Osteoblast (primary cell): ENCODE measurements at places on chromosomes 6 and 20. TPM values are rescaled to one million over a fixed set of nuclear protein-coding genes. Genes with fewer than 3 reads are reported as not detected.

CFAP61 gene
- total RNA-seq, result not detected in 2 replicates

TRAPPC3L gene
- under 0.01 and 0.29 TPM in 2 replicates for total RNA-seq

CST3 gene
- 169 and 229 TPM in 2 replicates for total RNA-seq

RPRD1B gene
- 21.5 and 29.3 TPM in 2 replicates for total RNA-seq

GPR6 gene
- not detected in 2 replicates for total RNA-seq

HLA-A gene
- 268 and 292 TPM in 2 replicates for total RNA-seq

SRC gene
- total RNA-seq, result 22.1 and 22.4 TPM in 2 replicates

HDGFL1 gene
- not detected in 2 replicates for total RNA-seq

DPPA5 gene
- not detected in 2 replicates for total RNA-seq

SLC22A23 gene
- total RNA-seq, result 16.2 and 18.1 TPM in 2 replicates

ZC2HC1B gene
- total RNA-seq, result not detected in 2 replicates

POLR1C gene
- total RNA-seq, result 28.6 and 29.5 TPM in 2 replicates

SRF gene
- total RNA-seq, result 17.7 and 20.6 TPM in 2 replicates

- peak overlapping the region; percentile 7 for H3K4me3 ChIP-seq
- no peaks in the 10 kb centered on the region for H3K36me3 ChIP-seq
- H3K27ac ChIP-seq, result no peak overlapping the region
- DNase-seq, result peak; percentile 77
These were observed 23.9 kb downstream of the EDN1 start for GRCh38 chr6:12313992-12314589.

DNA sequence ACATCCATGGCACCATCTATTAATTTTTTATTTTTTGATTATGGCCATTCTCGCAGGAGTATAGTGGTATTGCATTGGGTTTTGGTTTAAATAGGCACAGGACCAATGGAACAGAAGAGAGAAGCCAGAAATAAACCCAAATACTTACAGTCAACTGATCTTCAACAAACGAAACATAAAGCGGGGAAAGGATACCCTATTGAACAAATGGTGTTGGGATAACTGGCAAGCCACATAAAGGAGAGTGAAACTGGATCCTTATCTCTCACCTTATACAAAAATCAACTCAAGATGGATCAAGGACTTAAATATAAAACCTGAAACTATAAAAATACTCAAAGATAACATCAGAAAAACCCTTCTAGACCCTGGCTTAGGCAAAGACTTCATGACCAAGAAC lies 25.3 kb upstream of the RUNX2 start:
- no peaks in the 10 kb centered on the region for H3K4me1 ChIP-seq
- no peak for DNase-seq
- H3K4me3 ChIP-seq, result no peak overlapping the region
- H3K27me3 ChIP-seq, result no peaks in the 10 kb centered on the region
- no peaks in the 10 kb centered on the region for H3K36me3 ChIP-seq

DNA sequence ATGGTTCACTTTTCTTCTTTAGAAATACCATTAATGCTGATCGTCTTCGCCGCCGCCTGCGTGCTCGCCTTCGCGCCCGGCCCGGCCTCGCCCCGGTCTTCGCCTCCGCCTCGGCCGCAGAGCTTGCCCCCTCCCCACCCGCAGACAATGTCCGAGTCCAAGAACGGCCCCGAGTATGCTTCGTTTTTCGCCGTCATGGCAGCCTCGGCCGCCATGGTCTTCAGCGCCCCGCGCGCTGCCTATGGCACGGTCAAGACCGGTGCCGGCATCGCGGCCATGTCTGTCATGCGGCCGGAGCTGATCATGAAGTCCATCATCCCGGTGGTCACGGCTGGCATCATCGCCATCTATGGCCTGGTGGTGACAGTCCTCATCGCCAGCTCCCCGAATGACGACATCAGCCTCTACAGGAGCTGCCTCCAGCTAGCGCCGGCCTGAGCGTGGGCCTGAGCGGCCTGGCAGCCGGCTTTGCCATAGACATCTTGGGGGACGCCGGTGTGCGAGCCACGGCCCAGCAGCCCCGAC lies 4.8 kb upstream of the PRPH2 start:
- peak overlapping the region; percentile 72 for H3K4me3 ChIP-seq
- DNase-seq, result peak; percentile 68
- H3K36me3 ChIP-seq, result no peaks in the 10 kb centered on the region

DNA sequence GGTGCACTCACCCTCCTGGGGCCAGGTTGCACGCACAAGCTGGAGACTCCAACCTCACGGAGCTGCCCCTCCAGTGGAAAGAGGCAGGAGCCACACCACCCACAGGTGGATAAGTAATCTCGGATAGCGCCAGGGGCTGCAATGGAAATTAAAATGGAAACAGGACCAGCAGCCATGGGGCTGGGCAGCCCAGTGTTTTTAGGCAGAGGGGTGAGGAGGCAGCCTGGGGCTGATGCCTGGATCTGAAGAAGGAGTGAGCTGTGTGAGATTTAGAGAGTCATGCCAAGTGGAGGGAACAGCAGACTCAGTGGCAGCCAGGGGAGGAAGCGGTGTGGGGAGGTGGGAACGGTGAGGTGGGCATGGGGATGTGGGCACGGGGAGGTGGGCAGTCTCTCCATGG lies 275.6 kb downstream of the SMOC2 start:
- no peak overlapping the region for H3K4me3 ChIP-seq
- no peak overlapping the region for H3K27ac ChIP-seq
- no peak for DNase-seq
- no peaks in the 10 kb centered on the region for H3K27me3 ChIP-seq
- no peaks in the 10 kb centered on the region for H3K36me3 ChIP-seq

DNA sequence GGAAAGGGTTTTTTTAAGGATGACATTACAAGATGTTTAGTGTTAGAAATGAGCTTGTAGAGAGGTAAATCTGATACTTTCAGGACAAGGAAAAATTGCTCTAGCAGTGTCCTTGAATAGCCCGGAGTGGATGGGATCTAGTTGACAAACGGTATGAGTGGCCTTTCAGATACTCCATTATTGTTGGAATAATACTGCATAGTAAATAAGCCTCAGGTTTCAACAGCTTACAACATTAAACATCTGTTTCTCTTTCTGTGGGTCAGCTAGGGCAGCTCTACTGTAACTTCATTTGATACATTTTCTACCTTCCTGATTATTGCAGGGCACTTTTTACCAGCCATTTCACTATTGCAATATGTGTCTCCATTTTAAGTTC lies 118.0 kb downstream of the B3GAT2 start:
- H3K36me3 ChIP-seq, result no peaks in the 10 kb centered on the region
- DNase-seq, result no peak
- peaks cover 5% of the 10 kb centered on the region for H3K4me1 ChIP-seq
- H3K4me3 ChIP-seq, result no peak overlapping the region
- H3K27me3 ChIP-seq, result no peaks in the 10 kb centered on the region

DNA sequence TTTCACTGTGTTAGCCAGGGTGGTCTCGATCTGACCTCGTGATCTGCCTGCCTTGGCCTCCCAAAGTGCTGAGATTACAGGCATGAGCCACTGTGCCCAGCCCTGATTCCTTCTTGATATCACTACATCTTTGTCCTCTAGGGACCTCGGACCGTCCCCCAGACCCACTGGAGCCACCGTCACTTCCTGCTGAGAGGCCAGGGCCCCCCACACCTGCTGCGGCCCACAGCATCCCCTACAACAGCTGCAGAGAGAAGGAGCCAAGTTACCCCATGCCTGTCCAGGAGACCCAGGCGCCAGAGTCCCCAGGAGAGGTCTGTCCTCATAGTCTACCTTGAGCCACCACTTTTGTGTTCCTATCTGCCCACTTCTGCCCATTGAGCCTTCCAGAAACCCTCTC lies 14.6 kb downstream of the MAVS start:
- no peak overlapping the region for H3K4me3 ChIP-seq
- no peaks in the 10 kb centered on the region for H3K27me3 ChIP-seq
- no peak for DNase-seq
- no peak overlapping the region for H3K27ac ChIP-seq

- no peak overlapping the region for H3K4me3 ChIP-seq
- no peaks in the 10 kb centered on the region for H3K36me3 ChIP-seq
- DNase-seq, result no peak
- H3K27ac ChIP-seq, result no peak overlapping the region
- no peaks in the 10 kb centered on the region for H3K27me3 ChIP-seq
These were observed 57.6 kb downstream of the GTF2H5 start for GRCh38 chr6:158225767-158226166.

DNA sequence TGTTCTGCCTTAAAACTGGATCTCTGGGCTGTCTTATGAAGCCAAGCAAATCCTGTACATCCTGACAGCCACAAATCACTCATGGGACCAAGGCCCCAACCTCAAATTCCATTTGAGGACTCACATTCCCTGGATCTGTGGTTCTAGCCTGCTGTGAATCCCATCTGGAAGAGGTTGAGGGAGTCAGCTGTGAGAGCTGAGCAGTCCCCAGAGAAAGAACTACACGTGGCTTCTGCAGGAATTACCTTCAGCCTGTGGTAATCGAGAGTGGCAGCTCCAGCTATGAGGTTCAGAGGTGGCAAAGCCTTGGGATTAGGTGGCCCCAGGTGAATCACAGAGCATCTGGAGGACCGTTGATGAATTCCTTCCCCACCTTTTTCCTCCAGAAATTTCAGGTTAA lies 245.2 kb downstream of the SLC24A3 start:
- H3K36me3 ChIP-seq, result no peaks in the 10 kb centered on the region
- no peak overlapping the region for H3K4me3 ChIP-seq
- no peak for DNase-seq
- peaks cover 4% of the 10 kb centered on the region for H3K4me1 ChIP-seq
- H3K27me3 ChIP-seq, result no peaks in the 10 kb centered on the region

GRCh38 chr6:118548136-118548535 lies at the start of gene PLN:
Gene PLN, plus strand, starts transcription at chr6:118548296. Its CDS starts 10,626 bp downstream, at chr6:118558922.
- H3K27me3 ChIP-seq, result no peaks in the 10 kb centered on the region
- no peak within 1 kb of the TSS for H3K27ac ChIP-seq
- no peaks in the 10 kb centered on the region for H3K36me3 ChIP-seq

- no peaks in the 10 kb centered on the region for H3K4me1 ChIP-seq
- H3K27ac ChIP-seq, result no peak overlapping the region
- no peak overlapping the region for H3K4me3 ChIP-seq
- DNase-seq, result no peak
- no peaks in the 10 kb centered on the region for H3K27me3 ChIP-seq
- H3K36me3 ChIP-seq, result no peaks in the 10 kb centered on the region
These were observed 43.7 kb upstream of the GABRR1 start for GRCh38 chr6:89260832-89261231.

DNA sequence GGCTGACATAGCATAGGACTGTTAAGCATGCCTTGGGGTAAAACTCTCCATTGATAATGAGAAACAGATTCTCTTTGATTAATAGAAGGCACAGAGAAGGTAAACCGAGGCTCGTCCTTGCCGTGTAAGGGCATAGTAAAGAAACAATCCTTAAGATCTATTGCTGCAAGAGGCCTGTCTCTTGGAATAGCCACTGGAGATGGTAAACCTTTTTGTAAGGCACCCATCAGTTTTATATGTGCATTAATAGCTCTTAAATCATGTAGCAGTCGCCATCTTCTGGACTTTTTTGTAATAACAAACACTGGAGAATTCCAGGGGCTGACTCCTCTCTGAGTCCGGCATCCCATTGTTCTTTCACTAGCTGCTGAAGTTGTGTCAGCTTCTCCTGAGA lies 8.4 kb upstream of the ABHD12 start:
- DNase-seq, result peak; percentile 71
- no peak overlapping the region for H3K27ac ChIP-seq
- peaks cover 3% of the 10 kb centered on the region for H3K27me3 ChIP-seq
- peaks cover 9% of the 10 kb centered on the region for H3K4me1 ChIP-seq
- H3K36me3 ChIP-seq, result no peaks in the 10 kb centered on the region
- no peak overlapping the region for H3K4me3 ChIP-seq

DNA sequence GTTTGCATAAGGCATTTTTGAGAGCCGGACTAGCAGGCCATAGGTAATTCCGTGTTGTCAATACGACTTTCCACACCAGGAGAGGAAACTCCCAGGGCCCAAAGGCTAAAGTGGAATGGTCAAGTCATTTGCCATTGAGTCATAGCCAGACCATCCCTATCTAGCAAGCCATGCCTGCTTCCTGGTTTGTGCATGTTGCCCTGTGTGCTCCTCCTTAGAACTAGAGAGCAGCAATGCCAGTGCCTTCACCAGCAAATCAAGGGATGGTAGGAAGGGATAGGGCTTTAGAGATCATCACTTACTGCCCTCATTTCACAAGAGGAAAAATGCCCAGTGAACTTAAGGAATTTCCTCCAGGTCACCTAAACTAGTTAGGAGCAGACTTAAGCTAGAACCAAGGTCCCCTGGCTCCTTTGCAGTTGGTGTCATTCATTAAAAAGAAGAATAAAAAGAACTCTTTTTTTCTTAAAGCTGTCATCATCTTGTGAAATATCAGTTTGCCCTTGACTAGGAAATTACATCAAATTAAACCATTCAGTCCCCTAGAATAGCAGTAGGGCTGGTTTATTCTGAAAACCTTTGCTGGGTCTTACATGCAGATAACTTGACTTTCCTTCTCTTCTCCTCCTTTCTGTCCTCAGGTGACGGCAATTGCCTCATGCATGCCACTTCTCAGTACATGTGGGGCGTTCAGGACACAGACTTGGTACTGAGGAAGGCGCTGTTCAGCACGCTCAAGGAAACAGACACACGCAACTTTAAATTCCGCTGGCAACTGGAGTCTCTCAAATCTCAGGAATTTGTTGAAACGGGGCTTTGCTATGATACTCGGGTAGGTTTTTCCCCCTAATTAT lies 7.4 kb downstream of the TNFAIP3 start:
- no peak for DNase-seq
- H3K4me3 ChIP-seq, result no peak overlapping the region
- peaks cover 67% of the 10 kb centered on the region for H3K4me1 ChIP-seq
- H3K36me3 ChIP-seq, result peaks cover 67% of the 10 kb centered on the region
- H3K27ac ChIP-seq, result peak overlapping the region; percentile 59

DNA sequence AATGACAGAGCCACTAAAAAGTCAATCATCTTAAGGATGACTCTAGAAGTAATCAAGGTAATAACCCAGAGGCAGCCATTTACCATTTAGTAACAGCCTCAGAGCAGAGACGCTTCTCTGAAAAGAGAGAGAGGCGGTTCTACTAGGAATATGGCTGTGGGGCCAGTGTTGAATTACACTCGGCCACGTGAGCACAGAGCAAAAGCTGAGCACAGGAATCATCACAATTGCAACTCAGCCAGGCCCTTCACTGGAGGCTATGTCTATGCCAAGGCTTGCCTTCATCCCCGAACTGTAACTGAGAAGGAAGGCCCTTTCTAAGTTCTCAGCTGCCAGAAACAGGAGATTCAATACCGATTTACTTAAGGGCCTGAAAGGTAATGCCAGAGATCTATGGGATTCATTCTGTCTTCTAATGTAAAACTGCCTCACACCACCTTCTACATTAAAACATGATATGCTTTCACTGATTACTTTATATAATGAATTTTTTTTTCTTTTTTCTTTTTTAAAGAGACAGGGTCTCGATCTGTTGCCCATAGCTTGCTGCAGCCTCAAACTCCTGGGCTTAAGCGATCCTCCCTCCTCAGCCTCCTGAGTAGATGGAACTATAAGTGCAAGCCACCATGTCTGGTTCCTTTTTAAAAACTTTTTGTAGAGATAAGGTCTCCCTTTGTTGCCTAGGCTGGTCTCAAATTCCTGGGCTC lies 67.6 kb downstream of the NUDT3 start:
- peaks cover 7% of the 10 kb centered on the region for H3K4me1 ChIP-seq
- H3K27me3 ChIP-seq, result no peaks in the 10 kb centered on the region
- DNase-seq, result no peak
- peak overlapping the region; percentile 11 for H3K27ac ChIP-seq
- no peak overlapping the region for H3K4me3 ChIP-seq

- no peak for DNase-seq
- H3K4me1 ChIP-seq, result peaks cover 3% of the 10 kb centered on the region
- no peak overlapping the region for H3K4me3 ChIP-seq
- no peaks in the 10 kb centered on the region for H3K36me3 ChIP-seq
These were observed 8.9 kb upstream of the AHI1 start for GRCh38 chr6:135506270-135506997.

GRCh38 chr6:7235712-7236305 lies 77.2 kb downstream of the SSR1 start:
- H3K36me3 ChIP-seq, result peaks cover 51% of the 10 kb centered on the region
- no peaks in the 10 kb centered on the region for H3K4me1 ChIP-seq
- H3K27me3 ChIP-seq, result no peaks in the 10 kb centered on the region
- no peak overlapping the region for H3K4me3 ChIP-seq

GRCh38 chr6:42514745-42515144 lies 49.1 kb upstream of the UBR2 start:
- no peak overlapping the region for H3K4me3 ChIP-seq
- H3K4me1 ChIP-seq, result peaks cover 11% of the 10 kb centered on the region
- no peak overlapping the region for H3K27ac ChIP-seq
